ENCODE measurements at places on chromosomes 16 and 17.

DNA sequence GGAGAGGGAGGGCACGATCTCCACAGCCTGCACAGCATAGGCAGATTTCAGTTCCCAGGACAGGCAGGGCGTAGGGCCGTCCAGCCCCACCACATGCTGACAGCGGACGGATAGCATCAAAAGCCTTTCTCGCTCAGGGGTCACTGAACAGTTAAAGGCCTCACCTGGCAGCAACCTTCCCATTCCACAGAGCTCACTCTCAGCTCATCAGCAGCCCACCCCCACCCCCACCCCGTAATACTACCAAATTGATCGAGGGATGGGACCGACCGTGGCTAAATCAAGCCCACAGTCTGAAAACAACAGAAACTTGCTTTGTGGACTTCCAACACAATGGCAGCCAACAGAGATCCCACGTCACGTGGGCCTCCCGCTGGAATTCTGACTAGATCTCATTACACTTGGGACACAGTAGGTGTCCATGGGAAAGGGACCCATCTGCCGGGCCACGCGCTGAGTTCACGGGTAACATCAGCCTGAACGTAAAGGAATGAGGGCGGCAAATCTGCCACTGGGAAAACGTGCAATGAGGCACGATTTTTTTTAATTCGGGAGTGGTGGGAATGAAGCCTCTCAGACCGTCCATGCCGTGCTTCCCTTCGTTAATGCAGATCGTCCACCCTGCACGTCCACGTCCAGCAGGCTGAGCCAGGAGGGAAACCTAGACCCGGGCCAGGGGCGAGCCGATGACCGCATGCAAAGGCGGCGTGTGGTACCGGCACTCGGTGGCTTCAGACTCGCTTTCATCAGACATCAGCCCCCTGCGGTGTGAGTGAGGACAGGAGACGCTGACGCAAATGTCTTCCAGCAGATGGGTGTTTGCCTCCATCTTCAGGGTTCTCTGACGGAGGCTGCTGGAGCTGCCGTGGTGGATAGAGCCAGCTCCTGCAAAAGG, 92.1 kb downstream of the TBC1D16 start:
- DNase-seq = no peak

DNA sequence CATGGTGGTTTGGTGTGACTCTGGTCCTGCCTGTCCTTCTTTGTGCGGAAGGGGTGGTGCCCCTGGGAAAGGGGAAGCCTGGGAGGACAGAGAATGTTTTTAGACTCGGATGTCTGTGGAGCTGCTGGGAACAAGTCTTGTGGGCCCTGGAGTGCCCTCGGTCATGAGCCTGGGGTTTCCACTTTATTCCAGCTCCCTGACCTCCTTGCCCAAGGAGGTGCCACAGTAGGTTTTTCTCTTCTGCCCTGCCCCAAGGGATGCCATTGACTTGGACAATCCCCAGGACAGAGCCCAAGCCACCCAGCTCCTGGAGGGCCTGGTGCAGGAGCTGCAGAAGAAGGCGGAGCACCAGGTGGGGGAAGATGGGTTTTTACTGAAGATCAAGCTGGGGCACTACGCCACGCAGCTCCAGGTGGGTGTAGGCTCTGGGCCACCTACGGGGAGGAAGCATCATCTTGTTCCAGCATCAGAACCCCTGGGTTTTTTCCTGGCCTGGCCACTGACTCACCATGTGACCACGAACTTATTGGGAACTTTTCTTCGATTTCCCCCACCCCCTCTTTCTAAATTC, 1.4 kb downstream of the STAT5A start:
- DNase-seq = no peak

- no peak for DNase-seq
These were observed 17.3 kb upstream of the TBKBP1 start for GRCh38 chr17:47676510-47677165.

GRCh38 chr17:79670537-79671084, 59.8 kb upstream of the RBFOX3 start:
- no peak for DNase-seq

DNA sequence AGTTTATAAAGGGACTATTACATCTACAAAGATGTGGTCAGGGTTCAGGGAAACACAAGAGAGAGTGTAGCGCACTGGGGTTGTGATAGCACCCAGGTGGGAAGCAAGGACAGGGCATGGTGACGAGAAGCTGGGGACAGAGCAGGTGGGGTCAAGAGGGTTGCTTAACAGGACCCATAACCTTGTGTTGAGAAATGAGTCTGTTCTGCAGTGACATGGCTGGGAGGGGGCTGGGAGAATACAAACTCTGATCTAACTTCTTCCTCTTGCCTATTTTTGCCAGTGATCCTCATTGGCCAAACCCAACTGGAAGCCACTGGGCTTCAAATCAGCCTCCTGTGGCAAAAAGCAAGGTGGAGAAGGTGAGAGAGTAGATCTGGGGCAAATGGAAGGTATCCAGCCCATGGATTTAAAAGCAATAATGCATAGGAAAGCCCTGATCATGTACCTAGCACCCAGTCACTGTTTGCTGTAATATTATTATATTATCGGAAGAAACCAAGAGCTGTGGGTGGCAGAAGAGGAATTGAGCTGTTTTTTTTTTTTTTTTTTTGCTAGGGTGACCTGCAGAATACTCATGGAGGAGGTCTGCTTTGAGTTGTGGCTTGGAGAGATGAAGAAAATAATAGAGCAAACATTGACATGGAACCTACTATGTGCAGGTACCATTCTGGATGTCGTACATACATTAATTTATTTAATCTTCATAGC, 76.9 kb upstream of the ZFHX3 start:
- DNase-seq = no peak

- no peak for DNase-seq
These were observed 27.8 kb upstream of the C16orf78 start for GRCh38 chr16:49345829-49346228.

DNA sequence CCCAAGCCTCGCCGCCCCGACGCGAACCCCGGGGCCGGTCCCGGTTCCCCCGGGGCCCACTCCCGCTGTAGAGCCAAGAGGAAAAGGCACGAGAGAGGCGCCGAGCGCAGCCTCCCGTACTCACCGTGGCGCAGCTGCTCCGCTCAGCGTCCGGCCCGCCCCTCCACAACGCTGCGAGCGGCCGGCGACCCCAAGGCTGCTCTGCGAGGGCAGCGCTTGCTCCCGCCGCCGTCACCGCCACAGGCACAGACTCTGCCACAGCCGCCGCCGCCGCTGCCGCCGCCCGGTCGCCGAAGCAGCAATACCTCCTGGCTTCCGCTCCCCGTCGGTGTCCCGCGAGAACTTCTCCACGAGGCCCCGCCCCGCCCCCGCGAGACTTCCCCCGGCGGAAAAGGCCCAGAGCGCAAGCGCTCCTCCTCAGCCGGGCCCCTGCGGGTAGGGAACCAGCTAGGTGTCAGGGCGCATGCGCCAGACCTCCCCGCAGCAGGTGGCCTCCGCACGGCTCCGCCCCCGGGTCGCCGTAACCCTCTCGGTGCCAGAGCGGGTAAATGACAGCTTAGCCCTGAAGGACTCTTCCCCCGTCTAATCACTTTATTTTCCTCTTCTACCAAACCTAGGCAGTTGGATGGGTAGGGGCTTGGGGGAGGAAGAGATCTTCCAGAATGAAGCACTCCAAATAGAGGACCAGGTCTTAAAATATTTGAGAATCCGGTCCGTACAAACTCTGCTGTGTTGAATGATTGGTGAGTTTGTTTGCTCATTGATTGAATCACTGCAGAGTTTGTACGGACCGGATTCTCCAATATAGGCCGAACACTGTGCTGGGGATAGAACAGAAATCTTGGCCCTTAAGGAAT, at the start of gene GRB2:
TSS of gene GRB2 (minus strand) at position 314 of the 857 bp plus-strand sequence. CDS start 12,050 bp downstream, outside the sequence.
- peak; percentile 100 for DNase-seq

DNA sequence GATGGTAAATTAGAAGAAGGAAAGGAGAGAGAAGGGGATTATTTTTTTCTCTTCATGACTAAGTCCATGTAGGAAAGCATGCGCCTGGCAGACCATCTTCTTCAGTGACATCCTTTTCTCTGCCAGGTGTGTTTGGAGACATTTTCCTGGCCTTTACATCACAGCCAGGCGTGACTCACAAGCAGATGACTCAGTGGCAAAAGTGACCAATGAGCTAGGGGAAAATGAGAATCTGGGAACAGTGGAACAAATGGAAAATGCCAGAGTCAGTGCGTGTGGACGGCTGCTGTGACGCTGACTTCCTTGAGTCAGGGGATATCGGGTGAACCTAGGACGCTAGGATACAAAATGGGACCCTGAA, 9.4 kb downstream of the KIAA0513 start:
- DNase-seq = no peak

- DNase-seq = peak; percentile 51
These were observed 2.5 kb downstream of the ALOX15B start for GRCh38 chr17:8041249-8041928.

DNA sequence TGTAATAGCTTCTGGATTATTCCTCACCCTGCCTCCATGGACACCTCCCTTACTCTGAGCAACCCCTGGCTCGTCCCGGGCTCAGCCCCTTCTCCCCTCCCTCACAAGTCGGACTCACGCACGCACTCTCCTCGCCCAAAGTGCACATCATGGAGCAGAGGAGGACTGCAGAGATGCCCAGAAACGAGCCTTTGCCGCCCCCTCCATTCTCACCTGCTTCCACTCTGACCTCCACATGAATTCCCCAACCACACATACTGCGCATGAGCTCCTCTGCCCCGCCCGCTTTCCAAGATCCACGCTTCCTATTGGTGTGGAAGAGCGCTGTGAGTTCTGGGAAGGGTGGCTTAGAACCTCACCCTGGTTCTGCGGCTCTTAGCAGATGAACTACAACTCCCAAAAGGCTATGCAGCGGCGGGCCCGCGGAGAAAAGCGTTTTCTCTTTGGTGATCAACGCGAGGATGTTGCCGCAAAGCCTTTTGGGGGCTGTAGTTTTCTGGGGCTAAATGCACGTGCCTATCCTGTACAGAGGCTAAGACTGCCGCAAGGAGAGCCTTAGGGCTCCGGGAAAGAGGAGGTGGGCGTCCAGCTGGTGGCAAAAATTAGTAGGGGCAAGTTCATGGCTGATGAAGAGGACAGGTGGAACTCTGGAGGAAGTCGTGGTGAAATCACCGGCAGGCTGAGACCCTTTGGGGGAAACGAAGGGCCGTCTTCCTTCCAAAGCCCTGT, at the start of gene PHB1:
TSS of gene PHB1 (minus strand) at position 261 of the 729 bp plus-strand sequence. CDS start 1,618 bp downstream, outside the sequence.
- peak; percentile 98 for DNase-seq

- DNase-seq = no peak
These were observed 36.2 kb downstream of the ADCY7 start for GRCh38 chr16:50302472-50303005.

GRCh38 chr17:45435481-45435880, 2.8 kb upstream of the ARHGAP27 start:
- no peak for DNase-seq

GRCh38 chr17:64145375-64145750, 15.4 kb upstream of the ERN1 start:
- DNase-seq = no peak

Data from CD4-positive, alpha-beta T cell treated with Interferon alpha-2 for 1 hour (primary cell).